MCF 10A (cell line): ENCODE measurements at places on chromosomes 12 and 14. TPM values are rescaled to one million over a fixed set of nuclear protein-coding genes. Genes with fewer than 3 reads are reported as not detected.

ENDOU gene
- not detected in 2 replicates for total RNA-seq

ARL1 gene
- 112 and 175 TPM in 2 replicates for total RNA-seq

APOF gene
- not detected in 2 replicates for total RNA-seq

CELA1 gene
- not detected in 2 replicates for total RNA-seq

EFCAB11 gene
- total RNA-seq = 10.6 and 11.1 TPM in 2 replicates
